HepG2 (cell line): ENCODE measurements at places on chromosomes 7 and 10.

GRCh38 chr10:74035303-74035702, 37.4 kb downstream of the VCL start:
- DNase-seq: no peak

DNA sequence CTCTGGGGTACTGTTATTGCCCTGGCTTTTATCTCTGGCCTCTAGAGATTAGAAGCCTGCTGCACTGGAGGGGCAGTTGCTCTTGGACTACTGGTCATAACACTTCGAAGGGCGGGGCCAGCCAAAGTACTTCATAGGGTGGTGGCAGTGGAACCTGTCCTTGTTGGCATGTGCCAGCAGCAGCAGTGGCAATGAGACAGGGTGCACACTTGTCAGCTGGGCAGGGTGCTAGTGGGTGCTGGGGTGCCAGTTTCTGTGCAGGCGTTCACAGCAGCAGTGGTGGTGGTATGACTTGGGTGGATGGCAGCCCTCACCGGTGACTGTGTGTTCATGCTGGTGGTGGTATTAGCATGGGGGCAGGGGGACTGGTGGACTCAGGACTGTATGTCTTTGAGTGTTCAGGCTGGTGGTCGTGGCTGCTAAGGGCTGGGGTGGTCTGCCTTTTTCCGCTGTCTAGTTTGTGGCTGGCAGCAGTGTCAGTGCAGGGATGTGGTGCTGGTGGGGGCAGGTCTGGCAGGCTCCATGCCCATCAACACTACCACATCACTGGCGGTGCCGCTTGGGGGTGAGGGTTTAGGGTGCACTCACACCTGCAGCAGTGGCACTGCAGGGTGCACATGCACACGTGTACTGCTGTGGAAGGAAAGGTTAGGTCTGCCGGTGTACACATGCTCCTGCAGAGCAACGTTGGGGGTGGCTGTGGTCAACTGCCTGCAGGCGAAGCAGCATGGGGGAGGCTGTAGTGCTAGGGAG, 176.1 kb upstream of the CDC14C start:
- no peak for DNase-seq

DNA sequence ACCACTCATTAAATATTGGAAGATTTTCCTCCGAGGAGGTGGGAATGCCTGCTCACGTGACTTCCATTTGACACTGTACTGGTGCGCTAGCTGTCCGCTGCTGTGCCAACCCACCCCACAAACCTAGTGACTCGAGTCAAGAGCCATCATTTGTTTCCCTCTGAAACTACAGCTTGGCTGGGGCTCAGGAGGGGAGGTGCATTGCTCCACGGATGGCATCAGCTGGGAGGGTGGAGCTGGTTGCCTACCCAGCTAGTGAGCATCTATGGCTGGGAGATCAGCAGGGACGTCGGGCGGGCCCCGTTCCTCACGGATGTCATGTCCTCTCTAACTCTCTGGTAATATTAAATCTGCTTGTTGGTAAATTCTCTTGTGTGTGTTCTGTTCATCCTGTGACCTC, 9.5 kb upstream of the FOXL3 start:
- no peak for DNase-seq

DNA sequence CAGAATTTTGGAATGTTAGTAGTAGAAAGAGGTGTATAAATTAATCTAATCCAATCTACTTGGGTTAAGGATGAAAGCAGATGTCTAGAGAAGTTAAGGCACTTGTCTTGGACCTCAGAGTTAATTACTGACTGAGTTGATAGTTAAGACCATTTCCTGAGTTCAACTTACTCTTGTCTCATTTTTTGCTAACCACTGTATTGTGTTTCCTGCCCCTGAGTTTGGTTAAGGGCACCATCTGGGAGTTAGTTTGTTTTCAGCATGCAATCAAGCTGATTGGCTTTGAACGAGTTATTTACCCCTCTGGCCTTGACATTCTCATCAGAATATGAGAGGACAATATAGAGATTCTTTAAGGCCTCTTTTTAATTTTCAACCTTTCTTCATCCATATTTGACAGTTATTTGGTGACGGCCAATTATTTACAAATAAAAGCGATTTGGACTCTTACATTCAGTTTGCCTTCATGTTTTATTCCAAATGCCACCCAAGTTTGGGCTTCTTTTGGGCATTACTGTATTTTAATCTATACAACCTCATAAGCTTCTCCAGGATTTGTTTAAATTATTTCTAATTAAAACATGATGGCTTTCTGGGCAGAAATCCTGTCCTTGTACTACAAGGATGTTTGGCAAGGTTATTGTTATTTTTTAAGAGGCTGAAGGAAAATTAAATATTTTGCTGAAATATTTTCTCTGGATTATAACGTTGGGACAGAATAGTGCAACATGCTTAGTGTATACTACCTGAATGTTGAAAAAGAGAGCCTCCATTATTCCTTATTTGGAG, 225.0 kb downstream of the CACNB2 start:
- DNase-seq: no peak

- no peak for DNase-seq
These were observed at the start of gene TRPV6 for GRCh38 chr7:142885311-142886230. Gene TRPV6 (minus strand): TSS chr7:142885745.

GRCh38 chr7:19105546-19105945, 11.9 kb downstream of the TWIST1 start:
- no peak for DNase-seq

DNA sequence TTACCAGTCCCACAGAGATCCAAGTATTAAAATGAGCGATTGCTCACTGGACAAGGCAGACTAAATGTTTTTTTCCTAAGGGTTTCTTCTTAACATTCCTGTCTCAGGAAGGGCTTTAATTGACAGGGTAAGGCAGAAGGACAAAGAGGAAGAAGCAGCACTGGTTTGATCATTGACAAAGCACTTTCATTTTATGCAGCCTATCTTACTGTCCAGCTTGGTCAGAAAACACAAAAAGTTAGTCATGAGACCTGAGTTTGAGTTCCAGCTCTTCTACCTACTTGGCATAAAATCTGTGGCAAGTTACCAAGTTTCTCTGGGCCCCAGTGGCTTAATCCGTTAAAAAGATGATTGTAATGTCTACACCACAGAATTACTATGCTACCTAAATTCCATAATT, 458.5 kb downstream of the GFRA1 start:
- DNase-seq: no peak
